ENCODE measurements at places on chromosomes 1 and 21. TPM values are rescaled to one million over a fixed set of nuclear protein-coding genes. Genes with fewer than 3 reads are reported as not detected.

DNA sequence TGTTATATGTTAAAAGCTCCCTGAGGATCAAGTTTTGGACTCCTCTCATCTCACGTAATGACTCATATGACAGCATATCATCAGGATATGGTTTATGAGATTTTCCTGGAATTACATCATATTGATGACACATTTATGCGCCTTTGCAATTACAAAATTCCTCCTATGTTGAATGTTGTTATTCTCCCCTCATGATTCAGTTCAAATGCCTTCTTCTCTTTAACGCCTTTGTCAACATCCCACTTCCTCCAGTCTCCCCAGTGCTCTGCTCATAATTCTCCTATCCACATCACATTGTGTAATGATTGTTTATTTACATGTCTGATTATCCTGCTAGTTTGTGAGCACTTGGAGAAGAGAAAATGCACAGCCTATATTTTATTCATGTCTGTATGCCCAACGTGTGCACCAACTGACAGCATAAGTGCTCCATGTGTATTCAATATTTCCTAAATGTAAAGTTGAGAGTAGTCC lies 80.9 kb upstream of the BACH1 start:
- peak; percentile 39 for DNase-seq

DNA sequence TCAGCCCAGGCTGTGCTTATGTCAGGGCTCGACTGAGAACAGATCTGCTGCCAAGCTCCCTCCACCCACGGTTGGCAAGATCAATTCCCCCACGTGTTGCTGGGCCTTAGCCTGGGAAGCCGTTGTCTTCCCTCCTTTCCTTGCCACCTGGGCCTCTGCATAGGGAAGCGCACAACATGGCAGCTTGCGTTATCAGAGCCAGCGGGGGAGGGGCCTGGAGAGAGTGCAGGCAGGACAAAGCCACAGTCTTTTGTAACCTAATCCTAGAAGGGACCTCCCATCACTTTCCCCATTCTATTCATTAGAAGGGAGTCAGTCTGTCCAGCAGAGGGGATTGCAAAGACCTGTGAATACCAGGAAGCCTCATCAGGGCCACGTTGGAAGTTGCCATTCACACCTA lies 17.0 kb upstream of the IGSF21 start:
- no peak for DNase-seq

GRCh38 chr1:92051948-92052347 lies 22.2 kb downstream of the EPHX4 start:
- DNase-seq: no peak

DNA sequence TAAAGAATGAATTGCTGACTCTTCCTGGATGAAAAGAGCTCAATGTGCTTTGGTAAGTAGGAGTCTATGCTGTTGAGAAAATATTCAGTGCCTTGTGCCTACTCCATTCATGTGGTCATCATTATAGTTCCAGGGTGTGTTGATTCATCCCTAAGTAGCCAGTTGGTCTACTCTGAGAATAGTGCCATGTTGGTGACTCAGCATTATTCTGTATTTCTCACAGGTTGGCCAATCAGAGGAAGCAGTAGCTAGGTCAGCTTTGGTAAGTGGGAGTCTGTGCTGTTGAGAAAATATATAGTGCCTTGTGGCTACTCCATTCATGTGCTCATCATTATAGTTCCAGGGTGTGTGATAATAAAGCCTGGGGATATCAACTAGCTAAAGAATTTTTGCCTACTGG lies 397.3 kb downstream of the AGBL4 start:
- no peak for DNase-seq

DNA sequence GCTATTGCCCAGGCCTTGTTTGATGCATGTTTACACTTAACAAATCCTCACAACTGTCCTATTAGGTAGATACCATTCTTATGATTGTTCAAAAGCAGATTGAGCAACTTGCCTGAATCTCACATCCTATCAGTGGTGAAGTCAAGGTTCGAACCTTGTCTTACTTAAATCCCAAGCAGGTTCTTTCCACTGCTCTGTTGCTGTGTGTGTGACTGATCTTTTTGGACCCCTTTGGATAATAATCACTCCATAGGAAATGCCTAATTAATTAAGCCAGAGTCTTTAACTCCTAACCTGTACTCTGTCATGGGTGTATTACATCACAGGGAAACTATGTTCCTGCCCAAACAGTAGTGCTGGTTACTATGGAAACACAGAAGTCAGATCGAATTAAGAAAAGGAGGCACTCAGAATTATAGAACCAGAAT lies 84.2 kb downstream of the SPATA46 start:
- no peak for DNase-seq

- no peak for DNase-seq
Observed at GRCh38 chr1:150995896-150996295, 10.8 kb downstream of the MINDY1 start.

DNA sequence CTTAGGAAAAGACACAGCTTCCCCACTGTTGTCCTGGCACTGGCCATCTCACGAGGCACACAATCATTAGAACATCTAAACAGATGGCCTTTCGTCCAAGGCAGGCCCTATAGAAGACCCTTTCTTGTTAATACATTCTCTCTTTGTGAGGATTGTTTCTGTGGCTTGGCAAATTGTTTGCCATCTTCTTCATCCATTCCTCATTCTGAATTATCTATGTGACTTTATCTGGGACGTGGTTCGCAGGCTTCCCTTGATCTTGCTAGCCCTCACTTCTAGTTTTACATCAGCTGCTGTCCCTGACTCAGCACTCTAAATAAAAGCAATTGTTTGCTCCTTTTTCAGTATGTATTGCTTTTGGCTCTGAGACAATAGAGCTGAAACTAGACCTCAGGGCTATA lies 101.1 kb upstream of the ZC3H11B start:
- DNase-seq: no peak

DNA sequence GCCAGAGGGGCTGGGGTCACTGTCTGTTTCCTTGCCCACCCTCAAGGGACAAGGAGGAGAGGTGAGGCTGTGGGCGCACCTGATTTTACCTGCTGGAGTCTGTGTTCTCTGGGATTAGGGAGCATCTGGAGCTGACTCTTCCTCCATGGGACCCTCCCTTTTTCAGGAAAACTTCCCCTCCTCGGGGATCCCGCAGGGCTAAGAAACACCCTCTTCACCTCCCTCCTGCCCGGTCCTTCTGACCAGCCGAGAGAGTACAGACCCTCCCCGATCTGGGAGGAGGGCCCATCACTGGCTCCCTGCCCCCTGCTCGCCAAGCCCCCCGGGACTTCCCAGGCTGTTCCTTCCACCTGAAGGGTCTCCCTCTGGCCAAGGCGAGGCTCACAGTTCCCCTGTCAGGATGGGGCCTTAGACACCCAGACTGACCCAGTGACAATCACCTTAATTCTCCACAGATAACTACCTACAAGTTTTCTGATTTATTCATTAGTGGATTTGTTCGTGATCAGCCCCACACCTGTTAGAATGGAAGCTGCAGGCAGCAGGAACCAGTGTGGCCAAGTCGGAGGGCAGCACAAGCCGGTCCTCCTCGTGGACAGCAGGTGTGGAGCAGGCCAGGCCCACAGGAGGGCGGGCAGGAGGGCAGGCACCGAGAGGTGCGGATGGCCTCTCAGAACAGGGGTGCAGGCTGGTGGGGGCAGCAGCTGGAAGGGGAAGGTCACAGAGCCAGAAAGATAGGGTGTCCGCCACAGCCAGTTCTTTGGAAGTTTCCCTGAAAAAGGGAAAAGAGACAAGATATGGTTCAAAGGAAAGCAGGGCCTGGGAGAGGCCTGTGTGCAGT lies 15.9 kb upstream of the SAMD11 start:
- peak; percentile 75 for DNase-seq

- DNase-seq: no peak
Observed at GRCh38 chr21:36544545-36544944, 64.6 kb upstream of the CLDN14 start.

- no peak for DNase-seq
Observed at GRCh38 chr1:223664106-223664505, 1.4 kb downstream of the CAPN8 start.

GRCh38 chr1:89104687-89105086 lies 21.2 kb downstream of the GBP2 start:
- no peak for DNase-seq

DNA sequence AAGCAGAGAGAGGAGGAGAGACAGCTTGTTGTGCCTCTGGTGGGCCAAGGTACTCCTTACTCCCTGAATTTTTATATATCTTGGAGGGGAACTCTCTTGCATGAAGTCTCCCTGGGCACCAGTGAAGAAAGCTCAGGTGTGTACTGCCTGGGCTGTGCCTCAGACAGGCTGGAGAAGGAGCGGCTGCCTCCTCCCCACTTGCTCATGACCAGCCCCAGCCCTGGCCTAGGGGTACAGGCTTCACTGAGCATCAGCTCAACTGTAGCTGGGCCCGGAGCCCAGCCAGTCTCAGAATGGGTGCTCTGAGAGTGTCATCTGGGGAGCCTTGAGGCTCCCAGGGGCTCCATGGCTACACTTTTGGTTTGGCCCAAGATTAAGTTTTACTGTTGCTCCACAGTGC lies 44.8 kb upstream of the TENT5C start:
- no peak for DNase-seq

- DNase-seq: peak; percentile 81
Observed at GRCh38 chr1:56576880-56577405, 2.4 kb downstream of the PLPP3 start.

- DNase-seq: peak; percentile 43
Observed at GRCh38 chr21:29481641-29482040, 182.9 kb downstream of the BACH1 start.

Gene PER3
- total RNA-seq: 24.2 TPM

DNA sequence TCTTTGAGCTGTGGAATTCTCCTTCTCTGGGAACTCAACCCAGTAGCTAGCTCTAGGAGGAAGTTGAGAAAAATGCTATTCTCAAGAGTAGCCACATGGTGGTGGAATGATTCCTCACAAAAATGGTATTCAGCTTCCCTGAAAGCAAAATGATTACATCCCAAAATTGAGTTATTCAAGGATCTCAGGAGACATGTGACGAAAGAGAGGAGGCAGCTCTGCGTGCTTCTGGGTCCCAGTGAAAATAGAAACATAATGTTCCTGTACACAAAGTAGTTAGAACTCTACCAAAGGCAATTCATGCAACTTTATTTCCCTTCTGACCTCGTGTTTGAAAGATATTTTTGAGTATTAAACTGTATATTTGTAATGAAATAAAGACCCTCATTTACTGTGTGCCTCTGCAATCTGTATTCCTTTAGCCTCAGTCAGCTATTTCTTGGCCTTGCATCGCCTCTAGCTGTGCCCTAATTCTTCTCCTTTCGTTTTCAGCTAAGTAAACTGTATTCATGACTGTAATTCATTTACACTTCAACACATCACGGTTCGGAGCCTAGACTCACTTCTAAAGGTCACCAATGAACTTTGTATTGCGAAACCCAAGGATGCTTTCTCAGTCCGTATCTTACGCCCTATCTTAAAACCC lies 167.3 kb downstream of the FASLG start:
- DNase-seq: no peak

Gene PLCH2
- not detected for total RNA-seq

DNA sequence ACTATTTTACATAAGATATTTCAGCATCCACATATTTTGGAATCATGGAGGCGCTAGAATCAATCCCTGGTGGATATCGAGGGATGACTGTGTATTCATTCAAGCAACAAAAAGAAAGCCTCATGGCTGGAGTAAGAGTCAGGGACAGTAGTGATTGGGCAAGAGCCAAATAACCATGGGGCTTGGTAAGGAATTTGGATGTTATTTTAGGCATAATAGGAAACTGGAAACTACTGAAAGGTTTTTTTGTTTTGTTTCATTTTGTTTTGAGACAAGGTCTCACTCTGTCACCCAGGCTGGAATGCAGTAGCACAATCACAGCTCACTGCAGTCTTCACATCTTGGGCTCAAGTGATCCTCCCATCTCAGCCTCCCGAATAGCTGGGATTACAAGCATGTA lies 33.8 kb upstream of the EYA3 start:
- DNase-seq: peak; percentile 70
